ENCODE measurements at places on chromosomes 16 and 17.
A peak's percentile ranks its signal among the peaks of the same experiment; 100 is the strongest.

- DNase-seq: no peak
Measured at GRCh38 chr16:65469116-65469515, 347.3 kb upstream of the CDH11 start.

DNA sequence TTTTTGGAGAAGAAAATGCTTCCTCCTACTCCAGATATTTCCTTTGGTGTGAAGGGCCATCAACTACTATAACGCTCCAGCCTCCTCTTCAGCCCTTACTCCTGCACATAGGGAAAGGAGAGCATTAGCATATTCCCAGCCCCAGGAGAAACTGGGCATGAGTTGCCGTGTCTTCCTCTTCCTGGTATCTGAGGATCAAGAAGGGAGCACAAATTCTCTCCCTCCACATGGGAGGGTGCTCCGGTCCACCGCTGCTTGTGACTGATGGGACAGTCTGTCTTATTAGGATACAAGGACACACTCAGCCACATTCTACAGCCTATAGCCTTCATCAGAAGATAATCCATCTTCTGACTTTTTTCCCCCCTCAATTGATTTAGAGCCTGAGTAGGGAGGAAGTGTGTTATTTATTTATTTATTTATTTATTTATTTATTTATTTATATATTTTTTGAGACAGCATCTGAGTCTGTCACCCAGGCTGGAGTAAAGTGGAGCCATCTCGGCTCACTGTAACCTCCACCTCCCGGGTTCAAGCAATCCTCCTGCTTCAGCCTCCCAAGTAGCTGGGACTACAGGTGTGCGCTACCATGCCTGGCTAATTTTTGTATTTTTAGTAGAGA lies 16.6 kb upstream of the CYB5B start:
- DNase-seq: no peak

- DNase-seq: no peak
Measured at GRCh38 chr17:20948984-20949777, 93.6 kb downstream of the USP22 start.

GRCh38 chr17:83010206-83011200 lies 68.9 kb upstream of the METRNL start:
- no peak for DNase-seq

GRCh38 chr17:55038291-55038690 lies 69.7 kb downstream of the STXBP4 start:
- no peak for DNase-seq

DNA sequence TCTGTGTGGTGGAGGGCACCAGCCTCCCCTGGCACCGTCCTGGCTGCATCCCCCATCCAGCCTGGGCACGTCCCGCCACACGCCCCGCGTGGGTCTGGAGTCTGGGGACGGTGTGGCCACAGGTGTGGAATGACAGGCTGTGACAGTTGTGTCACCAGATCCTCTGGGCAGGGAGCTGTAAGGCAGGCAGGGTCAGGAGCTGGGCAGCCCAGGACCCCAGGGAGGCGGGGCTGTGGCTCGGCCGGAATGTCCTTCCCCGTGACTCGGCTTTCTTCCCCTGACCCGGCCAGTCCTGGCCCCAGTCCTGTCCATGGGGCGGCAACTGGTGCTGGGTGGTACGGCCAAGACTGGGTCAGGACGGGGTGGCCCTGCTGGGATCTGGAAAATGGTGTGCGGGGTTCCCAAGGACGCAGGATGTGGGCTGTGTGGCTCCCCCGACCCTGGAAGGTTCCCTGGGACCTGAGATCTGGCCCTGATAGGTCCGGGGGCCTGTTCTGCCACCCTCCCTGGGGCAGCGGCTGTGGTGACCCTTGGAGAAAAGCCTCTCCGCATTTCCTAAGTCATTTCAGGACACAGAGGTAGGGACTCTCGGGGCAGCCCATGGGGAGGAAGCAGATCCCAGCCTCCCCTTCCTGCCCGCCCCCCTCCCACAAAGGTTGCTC lies 3.3 kb upstream of the SLC16A3 start:
- DNase-seq: peak; percentile 69

GRCh38 chr16:48740964-48741363 lies 131.0 kb upstream of the N4BP1 start:
- no peak for DNase-seq

DNA sequence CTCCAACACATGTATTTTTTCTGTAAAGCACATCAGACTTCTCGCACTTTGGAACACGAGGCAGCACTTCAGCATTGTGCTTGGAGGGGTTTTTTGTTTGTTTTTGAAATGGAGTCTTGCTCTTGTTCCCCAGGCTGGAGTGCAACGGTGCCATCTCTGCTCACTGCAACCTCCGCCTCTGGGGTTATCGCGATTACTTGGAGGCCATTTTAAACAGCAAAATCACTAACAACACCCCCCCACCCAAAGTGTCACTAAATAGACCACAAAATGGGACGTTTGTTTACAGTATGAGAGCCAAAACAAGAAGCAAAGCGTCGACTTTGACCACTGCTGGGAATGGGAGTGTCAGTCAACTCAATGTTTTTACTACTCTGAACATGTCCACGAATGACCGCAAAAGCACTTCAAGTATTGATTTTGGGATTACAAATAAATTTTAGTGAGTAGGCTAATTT lies 9.0 kb upstream of the C16orf87 start:
- no peak for DNase-seq
